Activated naive CD4-positive, alpha-beta T cell treated with anti-CD3 and anti-CD28 coated beads for 36 hours (primary cell): ENCODE measurements at places on chromosomes 5 and 9. TPM values are rescaled to one million over a fixed set of nuclear protein-coding genes. Genes with fewer than 3 reads are reported as not detected.
A peak's percentile ranks its signal among the peaks of the same experiment; 100 is the strongest.

- DNase-seq, result no peak
Measured at GRCh38 chr9:82670726-82671125, 392.2 kb downstream of the RASEF start.

KIAA0825 gene
- 0.24 TPM for total RNA-seq

CEP72 gene
- 18.8 TPM for total RNA-seq

GPR150 gene
- 0.94 TPM for total RNA-seq

DNA sequence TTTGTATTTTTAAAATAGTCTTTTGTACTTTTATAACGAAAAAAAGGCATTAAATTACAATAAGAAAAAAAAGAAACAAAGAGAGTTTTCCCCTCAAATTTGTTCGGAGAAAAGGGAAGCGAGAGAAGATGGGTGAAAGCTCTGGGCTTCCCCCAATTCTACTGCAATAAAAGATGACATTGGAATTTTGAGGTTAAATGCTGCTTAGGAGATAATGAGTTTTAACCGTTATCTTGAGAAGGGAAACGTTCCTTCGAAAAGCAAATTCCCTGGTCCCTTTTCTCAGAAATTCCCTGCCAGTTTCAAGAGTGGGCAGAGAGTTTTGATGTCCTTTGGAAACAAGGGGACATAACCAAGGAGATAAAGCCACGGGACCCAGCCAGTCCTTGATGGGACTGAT, 18.4 kb upstream of the ERGIC1 start:
- no peak for DNase-seq

PTGES gene
- total RNA-seq, result 0.44 TPM

- no peak for DNase-seq
Measured at GRCh38 chr5:126938466-126938865, 91.9 kb downstream of the MARCHF3 start.

DNA sequence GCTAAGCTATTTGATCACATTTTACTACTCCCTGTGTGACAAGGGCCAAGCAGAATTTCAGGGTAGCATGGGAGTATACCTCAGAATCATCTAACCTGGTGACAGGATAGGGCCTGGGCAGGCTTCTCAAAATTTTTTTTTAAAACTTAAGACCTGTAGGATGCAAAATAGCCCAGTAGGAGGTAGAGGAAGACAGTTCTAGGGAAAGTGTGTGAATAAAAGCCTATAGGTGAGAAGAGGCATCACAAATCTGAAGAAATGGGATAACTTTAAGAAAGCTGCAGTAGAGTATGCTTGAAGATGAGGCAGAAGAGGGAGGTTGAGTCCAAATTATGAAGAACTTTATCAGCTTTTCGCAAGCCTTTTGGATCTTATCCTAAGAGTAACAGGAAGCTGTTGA, 32.3 kb downstream of the CNTRL start:
- DNase-seq, result no peak

DNA sequence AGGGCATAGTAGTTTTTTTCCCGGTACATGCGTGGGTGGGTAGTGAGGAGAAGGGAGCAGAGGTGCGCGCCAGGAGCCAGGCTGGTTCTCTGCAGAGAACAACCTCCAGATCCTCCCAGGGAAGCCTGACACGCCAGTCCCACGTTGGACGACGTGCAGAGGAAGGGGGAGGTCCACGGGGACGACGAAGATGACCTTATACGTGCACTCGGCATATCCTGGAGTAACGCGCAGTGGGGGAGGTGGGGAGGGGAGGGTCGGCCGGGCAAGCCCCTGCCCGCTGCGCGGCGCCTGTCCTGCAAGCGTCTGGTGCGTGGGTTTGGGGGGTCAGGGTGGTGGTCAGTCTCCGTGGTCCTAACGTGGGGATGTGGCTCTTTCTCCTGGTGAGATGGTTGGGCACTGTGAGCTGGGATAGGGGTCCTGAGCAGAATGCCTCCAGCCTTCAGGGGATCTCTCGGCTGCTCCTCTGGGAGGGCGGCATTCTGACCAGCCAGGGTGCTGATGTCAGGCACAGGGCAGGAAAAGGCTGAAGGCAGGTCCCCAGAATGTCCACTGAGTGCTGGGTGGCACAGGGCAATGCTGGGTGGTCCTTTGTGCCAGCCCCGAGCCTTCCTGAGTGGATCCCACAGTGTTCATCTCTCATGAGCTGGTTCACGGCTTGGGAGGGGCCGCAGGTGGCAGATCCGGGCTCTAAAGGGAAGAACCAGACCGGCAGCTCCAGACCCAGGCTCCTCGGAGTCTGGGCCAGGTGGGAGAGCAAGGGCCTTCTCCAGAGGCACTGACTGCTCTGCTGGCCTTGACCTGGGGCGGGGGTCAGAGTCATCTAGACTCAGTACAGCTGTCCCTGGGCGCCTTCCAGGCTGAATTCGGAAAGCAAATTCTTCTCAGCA, 10.5 kb upstream of the SCGB3A1 start:
- peak; percentile 3 for DNase-seq

DNA sequence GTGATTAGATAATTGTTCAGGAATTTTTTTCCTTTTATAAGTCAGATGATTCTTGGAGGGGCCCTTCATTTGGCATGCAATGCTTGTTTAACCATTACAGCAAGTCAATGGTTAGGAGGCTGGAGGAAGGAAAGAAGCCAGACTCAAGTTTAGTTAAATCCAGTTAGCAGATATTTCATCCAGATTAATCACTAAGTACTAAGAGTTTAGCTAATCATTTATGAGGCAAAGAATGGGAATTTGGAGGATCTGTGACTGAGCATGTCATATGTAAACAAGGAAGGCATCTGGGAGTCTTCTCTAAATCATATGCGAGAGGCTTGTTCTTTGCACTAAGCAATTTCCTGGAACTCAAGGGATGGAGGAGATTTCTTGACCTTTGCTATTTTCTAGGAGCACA, 145.3 kb upstream of the SGCD start:
- no peak for DNase-seq

- peak; percentile 67 for DNase-seq
Measured at GRCh38 chr9:75892216-75892911, 1.9 kb downstream of the PCSK5 start.

DNA sequence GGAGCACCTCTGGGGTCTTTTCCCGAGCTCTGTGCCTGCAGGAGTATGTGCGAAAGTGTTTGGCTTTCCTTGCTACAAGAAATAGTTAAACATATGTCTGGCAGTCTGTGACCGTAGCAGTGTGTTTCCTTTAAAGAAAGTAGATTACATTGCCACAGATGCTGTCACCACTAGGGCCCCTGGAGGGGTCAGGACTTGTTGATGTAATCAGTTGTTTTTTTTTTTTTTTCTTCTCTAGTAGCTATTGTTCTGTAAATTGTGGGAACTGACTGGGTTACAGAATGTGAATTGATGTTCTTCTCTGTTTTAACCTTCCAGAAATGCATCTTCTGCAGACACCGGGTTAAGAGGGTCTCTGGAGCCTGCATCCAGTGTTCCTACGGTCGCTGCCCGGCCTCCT, 345.6 kb downstream of the KDM4C start:
- DNase-seq, result no peak

GRCh38 chr9:106127776-106128175, 433.4 kb downstream of the TMEM38B start:
- DNase-seq, result no peak

GRCh38 chr9:138022121-138022741, 144.6 kb downstream of the CACNA1B start:
- DNase-seq, result peak; percentile 42
